ENCODE measurements at places on chromosomes 2 and 18.

- DNase-seq = no peak
Observed at GRCh38 chr2:164850235-164850634, 8.6 kb upstream of the COBLL1 start.

DNA sequence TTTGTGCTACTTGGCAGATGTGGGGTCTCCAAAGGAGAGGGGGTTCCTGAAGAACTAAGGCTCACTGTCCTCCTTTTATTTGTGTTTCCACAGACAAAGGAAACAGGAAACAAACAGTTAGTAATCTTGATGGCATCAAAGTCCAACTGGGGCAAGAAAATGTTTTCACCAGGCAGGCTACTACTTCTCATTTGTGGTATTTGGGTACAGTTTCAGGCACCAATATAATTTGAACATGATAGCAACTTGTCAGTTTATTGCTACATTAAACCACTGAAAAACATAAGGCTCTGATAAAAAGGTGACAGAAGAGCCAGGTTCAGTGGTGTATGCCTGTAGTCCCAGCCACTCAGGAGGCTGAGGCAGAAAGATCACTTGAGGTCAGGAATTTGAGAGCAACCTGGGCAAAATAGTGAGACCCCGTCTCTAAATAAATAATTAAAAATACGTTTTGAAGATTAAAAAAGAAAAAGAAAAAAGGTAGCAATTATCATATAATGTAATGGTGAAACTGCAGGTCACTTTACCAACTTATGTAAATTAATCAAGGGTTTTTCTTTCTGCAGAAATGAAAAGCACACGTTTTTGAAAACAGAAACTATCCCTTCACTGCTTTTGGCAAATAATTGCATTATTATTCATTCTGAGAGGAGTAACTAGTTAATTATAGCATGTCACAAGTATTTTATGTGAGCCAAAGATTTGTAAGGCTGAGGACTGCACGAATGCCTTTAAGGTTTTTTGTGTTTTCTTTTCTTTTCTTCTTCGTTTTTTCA, 157.5 kb upstream of the CAVIN2 start:
- DNase-seq = no peak

DNA sequence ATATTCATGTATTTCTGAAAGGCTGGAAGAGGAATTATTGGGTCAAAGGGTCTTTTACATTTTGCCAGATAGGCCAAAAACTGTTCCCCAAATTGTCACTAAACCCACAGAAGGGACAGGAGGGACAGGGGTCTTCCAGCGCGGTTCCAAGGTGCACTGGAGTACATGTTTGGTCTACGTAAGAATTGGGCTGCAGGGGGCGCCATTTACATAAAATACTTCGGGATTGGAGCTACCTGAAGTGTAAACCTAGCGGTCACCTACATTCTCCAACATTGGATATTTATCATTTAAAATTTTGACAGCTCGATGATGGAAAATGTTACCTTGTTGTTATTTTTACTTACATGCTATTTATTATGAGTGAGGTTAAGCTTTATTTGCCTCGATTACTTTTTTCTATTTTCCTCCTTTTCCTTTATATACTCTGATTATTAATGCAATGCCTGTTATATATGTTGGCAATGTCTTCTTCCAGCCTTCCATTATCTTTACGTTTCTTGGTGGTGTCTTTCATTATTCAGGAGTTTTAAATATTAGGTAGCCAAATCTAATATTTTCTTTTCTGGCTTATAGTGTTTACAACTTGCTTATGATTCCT, 43.0 kb upstream of the RAB6C start:
- no peak for DNase-seq

DNA sequence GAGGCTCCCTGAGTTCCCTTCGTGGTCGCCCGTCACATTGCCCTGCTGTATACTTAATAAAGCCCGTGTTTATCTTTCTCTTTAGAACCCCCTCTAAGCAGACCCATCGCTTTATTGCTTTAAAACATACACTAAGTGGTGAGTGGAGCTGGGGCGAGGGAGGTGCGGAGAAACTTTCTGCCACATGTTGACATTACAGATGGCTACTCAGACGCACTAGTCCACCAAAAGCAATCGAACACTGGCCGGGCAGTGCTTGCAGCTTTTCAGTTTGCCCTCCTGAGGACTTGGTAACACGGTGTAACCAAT, 859 bp upstream of the COLEC12 start:
- DNase-seq = no peak

- DNase-seq = no peak
Observed at GRCh38 chr2:235433860-235434259, 60.0 kb upstream of the AGAP1 start.

DNA sequence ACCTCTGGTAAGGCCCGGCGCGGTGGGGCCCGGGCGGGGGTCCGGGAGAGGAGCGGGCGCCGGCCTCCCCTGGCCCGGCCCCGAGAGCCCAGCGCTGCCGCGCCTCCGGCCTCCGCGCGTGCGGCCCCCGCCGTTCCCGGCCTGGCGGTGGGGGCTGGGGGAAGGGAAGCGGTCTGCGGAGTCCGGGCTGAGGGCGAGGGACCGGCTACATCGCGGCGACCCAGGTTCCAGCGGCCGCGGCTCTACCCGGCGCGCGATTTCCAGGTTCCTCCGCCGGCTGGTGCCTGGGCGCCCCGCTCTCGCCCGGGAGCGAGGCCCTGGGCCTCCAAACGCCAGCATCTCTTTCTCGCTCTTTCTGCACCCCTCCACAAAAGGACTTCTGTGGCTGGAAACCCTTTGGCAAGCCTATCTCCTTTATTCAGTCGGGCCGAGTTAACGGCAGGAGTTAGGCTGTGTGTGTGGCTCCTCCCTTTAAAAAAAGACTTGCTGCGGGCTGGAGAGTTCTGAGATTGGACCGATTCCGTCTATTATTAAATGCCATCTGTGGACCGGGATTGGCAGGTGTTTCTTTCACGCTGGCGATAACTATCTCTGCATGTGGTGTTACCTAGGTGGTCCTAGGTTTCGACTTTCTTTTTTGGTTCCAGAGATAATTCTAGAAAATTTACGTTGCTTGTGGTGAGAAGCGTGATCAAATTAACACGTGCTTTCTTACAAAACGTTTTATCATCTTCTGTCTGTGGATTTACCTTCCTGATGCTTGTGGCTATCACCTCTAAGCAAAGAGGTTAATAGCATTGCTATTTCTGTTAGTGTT, 592 bp downstream of the ME2 start:
- DNase-seq = no peak

GRCh38 chr18:11279461-11279860, 130.1 kb upstream of the PIEZO2 start:
- no peak for DNase-seq

DNA sequence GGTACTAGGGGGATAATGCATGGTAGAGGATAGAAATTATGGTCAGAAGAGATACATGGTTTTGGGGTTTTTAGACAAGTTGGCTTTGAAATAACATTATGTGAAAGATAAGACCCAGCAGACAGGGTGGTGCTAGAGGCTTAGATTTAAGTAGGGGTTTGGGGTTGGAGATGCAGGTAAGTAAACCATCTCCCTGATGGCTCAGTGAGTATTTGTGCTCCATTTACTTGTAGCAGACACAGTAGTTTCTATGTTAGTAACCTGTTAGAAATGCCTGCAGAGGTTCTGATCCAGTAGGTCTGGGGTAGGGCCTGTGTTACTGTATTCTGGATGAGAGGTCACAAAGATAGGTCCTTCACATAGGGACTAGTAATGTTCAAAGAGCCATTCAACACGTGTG, 13.7 kb downstream of the WDR43 start:
- DNase-seq = no peak

DNA sequence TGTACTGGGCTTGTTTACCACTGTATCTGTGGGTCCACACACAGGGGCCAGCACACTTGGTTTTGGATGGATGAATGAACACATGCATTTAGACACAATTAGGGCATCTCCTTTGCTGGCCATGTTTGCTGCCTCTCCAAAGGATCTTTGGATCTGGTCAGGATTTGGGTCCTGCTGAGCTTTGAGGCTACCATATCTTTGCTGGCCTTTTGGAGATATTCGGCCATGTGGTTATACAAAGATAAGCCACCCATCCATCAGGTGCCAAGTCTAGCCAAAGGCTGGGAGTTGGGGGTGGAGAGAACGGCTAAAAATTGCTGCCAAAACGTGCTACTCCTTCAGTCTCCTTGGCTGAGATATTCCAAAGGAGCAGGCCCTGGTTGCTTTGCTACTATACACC, 18.2 kb upstream of the FZD7 start:
- no peak for DNase-seq

GRCh38 chr2:181774685-181775084, 94.4 kb upstream of the NEUROD1 start:
- DNase-seq = no peak

All from activated CD8-positive, alpha-beta memory T cell treated with anti-CD3 and anti-CD28 coated beads, Interleukin-2, amount 50 U/mL, for 48 hours (primary cell).